Activated T-cell treated with anti-CD3 and anti-CD28 coated beads, Interleukin-2, amount 50 U/mL, for 1 hour (primary cell): ENCODE measurements at places on chromosomes 2 and 18.

GRCh38 chr2:183035298-183035953 lies 2.8 kb downstream of the NCKAP1 start:
- DNase-seq = no peak

DNA sequence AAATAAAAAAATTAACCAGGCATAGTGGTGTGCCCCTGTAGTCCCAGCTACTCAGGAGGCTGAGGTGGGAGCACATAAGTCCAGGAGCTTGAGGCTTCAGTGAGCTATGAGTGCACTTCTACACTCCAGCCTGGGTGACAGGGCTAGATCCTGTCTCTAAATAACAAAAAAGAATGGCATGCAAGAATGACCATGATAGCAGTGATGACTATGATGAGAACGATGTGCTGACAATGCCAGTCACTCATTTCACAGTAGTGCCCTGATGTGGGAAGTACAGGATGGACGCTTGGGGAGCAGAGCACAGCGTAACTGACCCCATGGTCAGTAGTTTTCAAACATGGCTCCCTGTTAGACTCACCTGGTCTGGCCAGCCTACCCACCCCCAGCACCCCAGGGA lies 139.1 kb downstream of the VAPA start:
- no peak for DNase-seq

GRCh38 chr2:9099341-9099751 lies 95.9 kb upstream of the MBOAT2 start:
- no peak for DNase-seq

- no peak for DNase-seq
Observed at GRCh38 chr18:48352051-48352755, 57.0 kb downstream of the ZBTB7C start.

GRCh38 chr2:34419856-34420255 lies 820.8 kb upstream of the FAM98A start:
- DNase-seq = no peak

- no peak for DNase-seq
Observed at GRCh38 chr18:50558157-50558556, 1.7 kb upstream of the MAPK4 start.

DNA sequence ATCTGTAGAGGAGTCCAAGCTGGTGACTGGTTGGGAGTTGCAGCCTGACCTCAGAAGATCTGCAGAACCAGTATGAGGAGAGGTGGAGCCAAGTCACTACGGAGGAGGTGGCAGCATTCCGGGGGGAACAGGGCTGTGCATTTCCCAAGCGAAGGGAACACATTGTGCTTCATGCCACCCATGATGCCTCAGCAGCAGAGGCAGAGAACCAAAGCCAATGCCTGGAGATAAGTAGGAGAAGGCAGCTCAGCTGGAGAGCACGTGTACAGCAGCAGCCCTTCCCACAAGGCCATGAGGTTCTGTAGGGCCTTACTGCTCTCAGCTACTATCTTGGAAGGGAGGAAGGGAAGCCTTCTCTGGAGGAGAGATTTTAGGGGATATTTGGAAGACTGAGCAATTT lies 67.2 kb upstream of the LRPPRC start:
- no peak for DNase-seq

- DNase-seq = no peak
Observed at GRCh38 chr18:75582406-75582821, 154.9 kb upstream of the SMIM21 start.

GRCh38 chr2:235860871-235861270 lies 307.3 kb downstream of the GBX2 start:
- no peak for DNase-seq

DNA sequence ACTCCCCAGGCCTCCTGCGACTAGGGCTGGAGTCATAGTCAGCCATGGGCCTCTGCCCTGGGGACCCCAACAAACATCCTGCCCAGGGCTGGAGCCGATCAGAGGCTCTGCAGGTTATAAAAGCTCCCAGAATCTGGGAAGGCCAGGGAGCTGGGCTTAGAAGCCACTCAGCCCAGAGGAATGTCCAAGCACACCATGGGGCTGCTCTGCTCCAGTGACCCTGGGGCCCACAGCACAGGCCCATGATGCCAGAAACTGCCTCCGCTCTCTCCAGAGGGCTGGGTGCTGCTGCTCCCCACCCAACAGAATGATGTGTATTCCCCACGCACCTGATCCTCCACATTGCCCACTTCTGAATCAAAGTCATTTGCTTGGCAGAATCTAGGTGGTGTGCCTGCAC lies 88.5 kb downstream of the ARMC9 start:
- no peak for DNase-seq

- no peak for DNase-seq
Observed at GRCh38 chr18:57837917-57838548, 34.9 kb upstream of the ATP8B1 start.

DNA sequence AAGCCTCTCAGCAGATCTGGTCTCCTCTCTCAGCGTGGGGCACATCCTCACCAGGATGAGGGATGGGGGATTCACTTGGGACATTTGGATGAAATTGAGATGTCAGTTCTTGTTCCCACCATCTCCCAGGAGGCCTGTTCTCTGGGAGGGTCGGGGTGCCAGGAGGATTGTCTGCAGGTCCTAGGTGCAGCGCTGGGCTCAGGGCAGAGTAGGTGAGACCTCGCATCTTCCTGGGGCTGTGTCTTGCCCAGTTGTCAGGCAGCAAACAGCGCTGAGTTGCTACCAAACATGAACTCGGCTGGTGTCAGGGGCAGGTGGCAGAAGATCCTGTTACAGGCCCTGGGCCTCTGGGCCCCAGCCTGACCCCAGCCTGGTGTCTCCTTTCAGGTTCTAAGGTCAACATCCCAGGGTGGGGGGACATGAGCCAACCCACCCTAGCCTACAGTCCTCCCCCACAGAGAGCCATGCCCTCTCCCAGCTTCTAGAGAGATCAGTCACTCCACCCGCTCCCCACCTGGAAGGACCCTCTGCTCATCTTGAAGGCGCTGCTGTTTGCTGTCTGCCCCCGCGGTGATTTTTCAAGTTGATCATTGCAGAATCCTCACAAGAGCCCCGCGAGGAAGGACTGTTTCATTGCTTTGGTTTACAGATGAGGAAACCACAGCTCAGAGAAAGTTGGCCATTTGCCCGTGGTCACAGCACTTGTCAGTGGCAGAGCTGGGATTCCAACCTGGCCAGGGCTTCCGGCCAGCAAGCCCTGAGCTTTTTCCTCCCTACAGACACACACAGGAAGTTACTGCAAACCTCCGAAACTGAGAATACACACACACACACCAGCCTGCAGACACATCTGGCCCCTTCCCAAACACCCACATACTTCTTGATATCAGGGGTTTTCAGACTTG lies 83.9 kb downstream of the STPG4 start:
- DNase-seq = peak; percentile 38

- no peak for DNase-seq
Observed at GRCh38 chr2:117486081-117486480, 328.4 kb upstream of the DDX18 start.

DNA sequence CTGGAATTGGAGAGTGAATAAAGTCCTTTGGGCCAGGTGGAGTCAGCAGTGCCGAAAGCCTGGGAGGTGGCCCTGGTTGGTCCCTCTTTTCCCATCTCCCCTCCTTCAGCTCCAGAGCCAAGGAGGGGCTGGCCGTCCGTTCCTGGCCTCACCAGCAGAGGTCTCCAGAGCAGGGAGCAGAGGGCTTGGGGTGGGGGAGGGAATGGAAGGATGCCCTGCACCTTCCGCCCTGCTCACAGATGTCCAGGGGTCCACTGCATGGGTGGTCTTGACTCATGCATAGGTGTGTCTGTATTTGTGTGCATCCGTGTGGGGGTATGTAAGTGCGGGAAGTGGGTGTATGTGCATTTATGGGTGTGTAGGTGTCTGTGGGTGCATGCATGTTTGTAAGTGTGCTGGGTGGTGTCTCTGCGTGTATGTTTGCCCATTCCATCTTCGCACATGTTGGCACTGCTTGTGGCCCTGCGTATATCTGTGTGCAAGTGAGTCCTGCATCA lies 201.8 kb downstream of the ZFP36L2 start:
- DNase-seq = peak; percentile 46

DNA sequence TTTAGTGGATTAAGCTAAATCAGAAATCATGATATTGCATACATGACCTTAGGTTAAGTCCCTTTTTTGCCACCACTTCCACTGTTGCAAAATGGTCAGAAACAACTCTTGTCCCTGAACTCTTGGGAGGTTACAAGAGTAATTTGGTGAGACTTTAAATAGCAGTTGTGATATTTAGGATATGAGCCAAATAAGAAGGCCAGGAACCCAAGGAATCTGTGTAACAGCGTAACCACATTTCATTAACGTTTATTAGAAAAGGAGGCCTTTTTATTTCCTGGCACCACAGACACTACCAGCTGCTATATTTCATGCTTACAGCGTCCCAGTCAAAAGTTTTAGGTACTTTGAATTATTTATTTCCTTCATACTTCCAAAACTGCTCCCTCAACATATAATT lies 268.0 kb downstream of the GPD2 start:
- DNase-seq = no peak

GRCh38 chr2:238277695-238278094 lies 10.7 kb downstream of the PER2 start:
- DNase-seq = no peak

DNA sequence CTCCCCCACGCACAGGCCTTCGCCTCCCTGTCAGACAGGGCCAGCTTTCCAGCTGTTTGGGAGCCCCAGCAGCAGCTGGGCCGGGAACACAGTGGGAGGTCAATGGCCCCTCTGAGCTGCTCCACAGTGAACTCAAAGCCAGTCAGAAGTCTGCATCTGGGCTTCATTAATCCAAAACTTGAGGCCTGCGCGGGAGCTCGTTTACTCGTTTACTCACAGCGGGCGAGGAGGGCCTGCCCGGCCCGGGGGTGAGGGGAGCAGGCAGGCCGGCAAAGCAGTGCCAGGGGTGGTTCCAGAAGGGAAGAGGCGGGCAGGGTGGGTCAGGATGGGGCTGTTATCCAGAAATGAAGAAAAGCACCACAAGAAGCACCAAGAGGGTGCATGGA lies 36.8 kb upstream of the SEMA4C start:
- no peak for DNase-seq
